ENCODE measurements at places on chromosomes 4 and X.

- DNase-seq, result no peak
Observed at GRCh38 chr4:126603825-126604224, 1028.9 kb upstream of the INTU start.

- no peak for DNase-seq
Observed at GRCh38 chrX:17710871-17711301, 26.4 kb upstream of the SCML1 start.

DNA sequence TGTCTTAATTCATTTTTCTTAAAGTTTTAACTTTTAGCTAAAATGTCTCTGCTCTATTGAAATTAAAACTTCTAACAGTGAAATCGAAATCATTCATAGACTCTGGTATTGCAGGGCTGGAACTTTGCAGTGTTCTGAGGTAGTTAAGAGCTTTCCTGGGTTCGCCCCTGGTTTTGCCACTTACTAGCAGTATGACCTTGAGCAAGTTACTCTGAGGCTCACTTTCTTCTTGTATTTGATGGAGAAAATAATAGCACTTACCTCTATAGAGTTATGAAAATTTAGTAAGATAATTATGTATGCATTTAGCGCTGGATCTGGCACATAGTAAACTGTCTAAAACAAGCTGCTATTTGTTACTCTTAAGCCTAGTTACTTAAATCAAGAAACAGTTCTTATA lies 1.7 kb downstream of the SLAIN2 start:
- no peak for DNase-seq

GRCh38 chr4:114334884-114335330 lies 263.7 kb upstream of the UGT8 start:
- DNase-seq, result no peak

GRCh38 chr4:89000844-89001360 lies 56.1 kb downstream of the FAM13A start:
- no peak for DNase-seq

- no peak for DNase-seq
Observed at GRCh38 chr4:133581996-133582619, 433.0 kb downstream of the PCDH10 start.

DNA sequence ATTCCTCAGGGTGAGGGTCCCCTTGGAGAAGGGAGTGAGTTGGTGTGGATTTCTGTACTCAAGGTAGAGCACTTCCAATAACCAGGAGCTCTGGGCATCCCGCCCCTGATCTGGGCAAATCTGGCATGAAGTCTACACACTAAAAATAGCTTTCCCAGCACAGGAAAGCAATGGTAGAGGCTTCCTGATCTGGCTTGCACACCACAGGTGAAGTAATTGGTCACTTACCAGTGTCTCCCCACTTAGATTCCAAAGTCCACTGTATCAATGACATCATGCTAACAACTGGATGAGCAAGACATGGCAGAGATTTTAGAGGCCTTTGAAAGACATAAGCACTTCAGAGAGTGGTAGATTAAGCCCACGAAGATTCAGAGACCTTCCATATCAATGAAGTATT lies 17.8 kb upstream of the IDS start:
- no peak for DNase-seq

GRCh38 chr4:105895583-105896460 lies 551 bp downstream of the NPNT start:
- peak; percentile 85 for DNase-seq

DNA sequence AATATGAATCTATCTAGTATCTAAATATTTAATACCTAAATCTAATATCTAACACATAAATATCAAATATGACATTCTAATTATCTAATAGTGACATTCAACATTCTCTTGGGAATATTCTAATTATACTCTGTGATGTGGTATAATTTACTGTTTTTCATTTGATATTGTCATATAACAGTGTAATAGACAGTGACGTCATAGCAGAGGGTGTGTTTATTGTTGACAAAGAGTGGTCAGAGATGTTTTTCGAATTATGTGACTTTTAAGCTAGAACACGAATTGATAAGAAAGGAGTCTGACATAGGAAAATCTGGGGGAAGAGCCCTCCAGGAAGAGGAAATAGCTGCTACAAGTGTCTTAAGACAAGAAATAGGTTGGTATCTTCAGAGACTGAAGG lies 5.9 kb upstream of the MAGEC3 start:
- DNase-seq, result no peak

DNA sequence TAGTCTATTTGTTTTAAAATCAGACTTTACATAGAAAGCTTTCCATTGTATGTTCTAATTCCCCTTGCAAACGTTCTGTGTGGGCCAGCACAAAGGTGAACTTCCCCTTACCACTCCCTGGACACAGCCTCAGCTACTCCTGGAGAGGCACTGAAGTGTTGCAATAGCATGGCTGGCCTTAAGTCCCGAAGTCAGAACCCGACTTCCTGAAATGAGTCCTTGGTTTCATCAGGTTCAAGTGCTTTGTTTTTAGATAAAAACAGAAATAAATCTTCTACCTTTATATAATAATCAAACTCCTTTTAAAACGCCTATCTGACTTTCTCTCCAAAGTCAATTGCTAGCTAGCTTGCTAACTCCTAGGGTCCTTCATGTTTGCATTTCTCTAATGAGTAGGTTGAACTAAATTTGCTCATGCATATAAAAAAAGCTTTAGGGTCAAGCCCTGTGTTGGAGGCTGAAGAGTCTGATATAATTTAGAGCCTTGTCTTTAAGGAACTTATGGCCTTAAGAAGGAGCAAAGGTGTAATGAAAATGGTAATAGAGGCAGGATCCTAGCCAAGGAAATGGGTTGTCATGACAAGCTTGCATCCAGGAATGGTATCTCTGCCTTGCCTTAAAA lies 9.0 kb downstream of the BMP3 start:
- no peak for DNase-seq

DNA sequence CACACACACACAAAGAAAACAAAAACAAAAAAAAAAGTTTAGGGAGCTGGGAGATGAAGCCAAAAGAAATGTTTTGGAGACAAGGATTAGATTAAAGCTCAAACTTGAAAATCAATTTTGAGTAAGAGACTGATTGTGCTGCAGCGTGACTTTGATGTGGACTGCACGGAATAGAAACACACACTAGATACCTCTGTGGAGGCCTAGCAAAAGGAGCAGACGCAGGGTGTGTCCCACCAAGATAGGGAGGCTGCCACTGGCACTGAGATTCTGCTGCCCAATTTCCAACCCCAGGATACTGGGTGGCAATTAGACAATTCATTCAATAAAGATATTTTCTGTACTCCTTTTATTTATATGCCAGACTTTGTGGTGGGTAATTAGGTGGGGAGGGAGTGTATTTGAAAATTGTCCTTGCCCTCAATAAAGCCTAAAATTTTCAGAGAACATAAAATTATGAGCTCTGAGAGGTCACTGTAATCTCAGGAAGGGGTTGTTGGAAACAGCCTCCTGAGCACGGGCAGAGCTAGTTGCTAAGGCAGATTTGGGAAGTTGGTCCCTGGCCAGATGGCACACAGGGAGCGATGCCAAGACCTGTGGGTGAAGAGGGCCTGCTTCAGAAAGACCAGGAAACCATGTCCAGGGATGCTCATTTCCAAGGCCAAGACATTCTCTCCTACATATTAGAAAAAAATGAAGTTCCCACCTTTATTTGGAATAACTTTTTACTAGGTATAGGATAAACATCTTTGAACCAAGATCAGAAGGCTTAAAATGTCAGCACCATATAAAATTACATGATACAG lies 1.9 kb upstream of the PPP3CA start:
- peak; percentile 49 for DNase-seq

GRCh38 chrX:137945470-137945869 lies 379.5 kb downstream of the ZIC3 start:
- no peak for DNase-seq

DNA sequence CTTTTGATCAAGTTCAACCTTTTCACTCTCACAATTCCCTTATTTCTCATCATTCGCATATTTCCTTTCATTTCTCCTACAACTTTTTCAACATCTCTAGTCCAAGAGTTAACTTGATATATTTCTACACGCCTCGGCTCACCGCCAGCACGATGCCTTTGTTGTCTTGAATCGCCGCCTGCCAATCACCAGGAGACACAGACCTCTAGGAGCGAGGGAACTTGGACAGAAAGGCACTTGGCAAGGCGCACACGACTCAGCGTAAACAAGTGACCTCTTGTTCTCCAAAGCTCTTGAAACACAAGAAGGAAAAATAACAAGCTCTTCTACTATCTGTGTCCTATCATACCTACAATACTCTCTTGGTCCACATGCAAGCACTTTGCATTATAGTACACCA lies 27.1 kb upstream of the RBMX start:
- DNase-seq, result no peak

GRCh38 chr4:80156410-80156809 lies 40.9 kb upstream of the PRDM8 start:
- DNase-seq, result no peak

DNA sequence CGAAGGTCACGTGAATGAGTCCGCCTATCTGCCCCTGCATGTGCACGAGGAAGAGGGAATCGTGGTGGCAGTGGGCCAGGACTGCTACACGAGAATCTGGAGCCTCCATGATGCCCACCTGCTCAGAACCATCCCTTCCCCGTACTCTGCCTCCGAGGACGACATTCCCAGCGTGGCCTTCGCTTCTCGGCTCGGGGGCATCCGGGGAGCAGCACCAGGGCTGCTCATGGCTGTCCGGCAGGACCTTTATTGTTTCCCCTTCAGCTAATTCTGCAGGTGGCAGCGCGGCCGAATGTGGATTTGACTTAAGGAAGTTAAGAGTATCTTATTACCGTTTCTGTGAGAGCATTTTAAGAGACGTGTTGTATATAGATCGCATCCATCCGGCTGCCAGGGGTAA lies 1.2 kb downstream of the DCAF4L1 start:
- DNase-seq, result no peak

GRCh38 chr4:83405844-83406816 lies 49.5 kb downstream of the HELQ start:
- DNase-seq, result no peak

DNA sequence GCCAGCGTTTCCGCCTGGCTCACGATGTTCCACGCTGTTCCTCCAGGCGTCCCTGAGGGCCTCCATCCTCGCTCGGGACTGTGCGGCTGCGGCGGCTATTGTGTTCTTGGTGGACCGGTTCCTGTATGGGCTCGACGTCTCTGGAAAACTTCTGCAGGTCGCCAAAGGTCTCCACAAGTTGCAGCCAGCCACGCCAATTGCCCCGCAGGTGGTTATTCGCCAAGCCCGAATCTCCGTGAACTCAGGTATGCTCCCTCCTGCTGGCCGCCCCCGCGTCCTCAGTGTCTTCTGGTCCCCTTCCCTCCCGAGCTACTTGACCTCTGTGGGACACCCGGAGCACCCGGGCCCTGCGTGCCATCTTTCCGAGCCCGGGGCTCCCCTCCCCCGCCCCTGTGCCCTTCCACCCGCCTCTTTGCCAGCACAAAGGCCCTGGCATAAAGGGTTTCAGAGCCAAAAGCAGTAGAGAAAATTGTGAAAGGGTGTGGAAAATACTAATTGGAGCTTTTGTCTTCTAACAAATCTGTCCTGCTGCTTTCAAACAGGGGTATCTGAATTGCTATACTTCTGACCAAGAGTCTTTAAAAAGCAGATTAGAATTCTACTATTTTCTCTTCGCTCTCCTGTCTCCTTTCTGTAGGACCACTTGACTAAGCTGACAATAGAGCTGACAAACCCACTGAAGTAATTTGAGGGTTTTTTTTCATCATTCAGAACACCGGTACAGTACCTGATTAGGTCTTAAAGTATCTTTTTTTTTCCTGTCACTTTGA lies 104.0 kb downstream of the NEUROG2 start:
- no peak for DNase-seq

- DNase-seq, result no peak
Observed at GRCh38 chr4:76831711-76832373, 66.1 kb downstream of the SOWAHB start.

GRCh38 chrX:13752141-13752540 lies 17.6 kb downstream of the OFD1 start:
- no peak for DNase-seq

DNA sequence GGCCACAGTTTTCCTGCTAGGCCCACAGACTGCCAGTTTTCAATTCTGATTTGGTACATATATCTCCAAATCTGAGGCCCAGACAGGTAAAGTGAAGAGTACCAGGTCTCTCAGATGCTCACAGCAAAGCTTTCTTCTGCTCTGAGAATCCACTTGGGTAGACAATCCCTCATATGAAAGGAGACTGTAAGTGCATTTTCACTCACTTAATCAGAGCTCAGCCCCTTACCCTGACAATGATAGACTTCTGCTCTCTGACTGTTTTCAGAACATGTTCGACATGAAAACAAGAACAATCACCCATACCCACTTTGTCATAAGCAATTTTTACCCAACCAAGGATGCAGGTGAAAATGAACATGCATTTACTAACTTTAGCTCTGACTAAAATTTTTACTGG lies 7.1 kb downstream of the GPRIN3 start:
- DNase-seq, result no peak

GRCh38 chr4:185700048-185700447 lies 111.9 kb downstream of the SORBS2 start:
- no peak for DNase-seq

DNA sequence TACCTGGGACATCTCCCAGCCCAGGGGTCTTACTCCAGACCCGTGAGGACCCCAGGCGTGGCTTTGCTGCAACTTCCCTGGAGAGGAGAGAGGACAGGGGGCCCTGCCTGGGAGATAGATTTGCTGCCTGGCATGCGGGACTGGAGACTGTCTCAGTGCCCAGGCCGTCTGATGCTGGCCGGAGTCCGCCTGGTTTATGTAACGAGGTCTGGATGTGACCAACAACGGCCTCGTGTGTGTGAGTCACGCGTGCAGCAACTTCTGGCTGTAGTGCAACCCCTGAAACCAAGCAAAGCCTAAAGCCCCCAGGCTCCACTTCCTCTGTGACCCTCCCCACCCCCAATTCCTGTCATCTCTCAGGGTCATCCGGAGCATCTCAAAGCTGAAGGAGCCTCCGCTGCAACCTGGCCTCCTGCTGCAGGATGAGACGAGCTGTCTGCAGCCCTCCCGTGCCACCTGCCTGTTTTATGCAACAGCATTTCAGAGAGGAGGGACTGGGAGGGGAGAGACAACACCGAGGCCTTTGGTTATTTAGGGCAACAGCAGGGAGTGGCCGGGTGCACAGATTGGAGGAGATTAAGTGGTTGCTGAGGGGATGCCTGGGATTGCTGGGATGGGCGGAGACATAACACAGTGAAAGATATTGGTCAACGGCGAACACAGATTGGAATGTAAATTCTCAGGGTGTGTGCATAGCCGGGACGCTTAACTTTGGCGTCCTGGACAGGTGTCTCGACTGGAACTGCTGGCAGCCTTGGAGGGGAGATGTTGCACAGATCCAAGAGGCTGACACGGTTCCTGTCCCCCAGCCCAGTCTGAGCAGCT lies 16.0 kb downstream of the XG start:
- peak; percentile 95 for DNase-seq

GRCh38 chr4:35982318-35982717 lies 262.0 kb downstream of the ARAP2 start:
- no peak for DNase-seq

- no peak for DNase-seq
Observed at GRCh38 chrX:116618546-116618945, 155.8 kb upstream of the CT83 start.

Measured in lower leg skin (tissue), 4 donors.